ENCODE measurements at places on chromosomes 4 and X.

DNA sequence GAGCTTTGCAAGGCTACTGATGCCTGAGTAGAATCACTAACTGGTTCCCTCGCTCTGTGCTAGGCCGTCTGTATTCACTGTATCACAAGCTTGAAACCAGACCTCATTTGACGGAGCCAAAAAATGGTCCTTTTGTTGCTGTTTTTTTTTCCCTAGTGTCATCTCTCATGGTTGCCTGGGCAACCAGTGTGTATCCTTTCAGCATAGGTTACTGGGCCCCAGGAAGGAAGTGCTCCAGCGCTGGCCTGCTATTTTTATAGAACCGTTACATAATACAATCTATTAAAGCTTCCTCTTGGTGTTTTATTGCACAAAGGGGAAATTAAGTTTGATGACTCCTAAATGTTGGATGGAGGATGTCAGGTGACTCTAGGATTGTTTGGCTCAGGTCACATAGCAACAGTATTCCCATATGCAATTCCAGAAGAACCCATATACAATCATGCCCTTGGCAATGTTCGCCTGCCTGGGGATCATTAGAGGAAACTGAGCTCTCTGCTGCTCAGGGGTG is 220.4 kb downstream of the SPRY1 start:
- DNase-seq = peak; percentile 71

DNA sequence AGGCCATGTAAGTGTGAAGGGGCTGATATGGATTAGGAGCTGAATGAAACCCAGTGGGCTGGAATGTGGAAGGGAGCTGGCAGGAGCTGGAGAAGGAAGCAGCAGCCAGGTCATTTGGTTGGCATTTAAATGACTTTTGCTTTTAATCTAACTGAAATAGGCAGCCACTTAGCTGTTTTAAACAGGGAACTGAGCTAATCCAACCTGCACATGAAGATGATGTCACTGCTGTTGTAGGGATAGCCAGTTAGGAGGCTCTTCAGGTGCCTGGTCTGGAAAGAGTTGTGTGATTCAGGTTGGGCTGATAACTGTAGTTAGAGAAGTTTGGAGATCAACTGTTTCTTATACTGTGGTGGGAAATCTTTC is 122.4 kb downstream of the PALLD start:
- no peak for DNase-seq

- no peak for DNase-seq
Observed at GRCh38 chrX:115579327-115579726, 18.4 kb downstream of the PLS3 start.

- no peak for DNase-seq
Observed at GRCh38 chrX:57587607-57588006, 4.2 kb upstream of the ZXDB start.

GRCh38 chr4:22454955-22455354 is 60.9 kb downstream of the ADGRA3 start:
- no peak for DNase-seq

GRCh38 chrX:138858438-138858837 is 146.9 kb upstream of the FGF13 start:
- no peak for DNase-seq

GRCh38 chr4:40550196-40550595 is 79.5 kb downstream of the RBM47 start:
- no peak for DNase-seq

GRCh38 chr4:152535360-152535902 is 461 bp downstream of the FBXW7 start:
- no peak for DNase-seq

- DNase-seq = no peak
Observed at GRCh38 chrX:108223585-108223984, 132.0 kb downstream of the ATG4A start.

GRCh38 chrX:150696866-150697265 is 3.7 kb downstream of the MTMR1 start:
- DNase-seq = no peak

DNA sequence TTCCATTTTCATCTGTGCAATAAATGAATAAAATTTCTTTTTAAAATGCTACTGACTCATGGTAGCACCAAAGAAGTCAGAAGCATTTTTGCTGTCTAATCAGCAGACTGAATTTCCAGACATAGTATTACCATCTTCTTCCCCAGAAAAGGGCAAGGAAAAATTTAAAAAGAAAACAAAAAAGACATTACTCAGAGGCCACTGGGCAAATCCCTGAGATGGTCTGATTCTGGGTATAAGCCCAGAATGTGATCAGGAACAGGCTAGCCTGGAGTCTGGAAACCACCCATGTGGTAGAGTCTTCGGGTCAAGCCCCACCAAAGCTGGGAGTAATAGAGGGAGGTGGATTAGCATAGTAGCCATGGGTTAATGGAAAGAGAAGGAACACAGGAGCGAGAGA is 342.8 kb downstream of the FBXW7 start:
- no peak for DNase-seq

DNA sequence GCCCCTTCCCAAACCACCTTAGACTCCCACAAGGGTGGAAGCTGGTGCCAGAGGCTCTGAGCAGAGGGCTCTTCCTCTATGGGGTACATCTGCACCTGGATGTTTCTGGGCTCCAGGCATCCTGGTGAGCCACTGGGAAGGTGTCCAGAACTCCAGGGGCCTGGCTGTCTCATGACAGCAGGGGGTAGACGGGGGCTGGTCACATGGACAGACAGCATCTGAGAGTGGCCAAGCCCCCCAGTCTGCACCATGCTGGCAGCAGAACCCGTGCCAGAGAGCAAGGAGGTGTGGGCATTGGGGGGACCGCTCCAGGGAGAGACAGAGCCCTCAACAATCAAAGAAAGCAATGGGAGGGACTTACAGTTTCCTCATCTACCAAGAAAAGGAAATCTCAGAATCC is 39.5 kb downstream of the ZFYVE28 start:
- DNase-seq = no peak

GRCh38 chr4:19324184-19324583 is 927.5 kb upstream of the SLIT2 start:
- DNase-seq = no peak

GRCh38 chr4:23728393-23728792 is 161.5 kb downstream of the PPARGC1A start:
- DNase-seq = peak; percentile 89

DNA sequence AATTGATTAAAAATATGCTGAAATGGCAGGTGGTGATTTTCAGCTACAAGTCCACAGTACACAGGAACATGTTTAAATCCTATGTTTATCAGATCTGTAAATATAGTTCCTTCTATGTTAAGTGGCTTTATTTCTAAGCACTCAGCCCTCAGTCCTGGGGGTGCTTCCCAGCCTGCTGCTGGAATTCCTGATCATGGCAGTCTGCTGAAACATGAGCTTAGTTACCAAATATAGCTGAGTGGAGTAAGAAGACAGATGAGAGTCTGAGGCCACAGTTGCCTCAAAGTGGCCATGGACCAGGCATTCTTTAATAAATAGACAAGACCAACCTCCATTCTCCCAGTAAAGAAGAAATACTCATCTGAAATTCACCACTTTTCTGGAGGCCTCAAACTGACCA is 17.1 kb upstream of the DDX60 start:
- no peak for DNase-seq

GRCh38 chr4:88230969-88231771 is 53.2 kb downstream of the PPM1K start:
- no peak for DNase-seq

DNA sequence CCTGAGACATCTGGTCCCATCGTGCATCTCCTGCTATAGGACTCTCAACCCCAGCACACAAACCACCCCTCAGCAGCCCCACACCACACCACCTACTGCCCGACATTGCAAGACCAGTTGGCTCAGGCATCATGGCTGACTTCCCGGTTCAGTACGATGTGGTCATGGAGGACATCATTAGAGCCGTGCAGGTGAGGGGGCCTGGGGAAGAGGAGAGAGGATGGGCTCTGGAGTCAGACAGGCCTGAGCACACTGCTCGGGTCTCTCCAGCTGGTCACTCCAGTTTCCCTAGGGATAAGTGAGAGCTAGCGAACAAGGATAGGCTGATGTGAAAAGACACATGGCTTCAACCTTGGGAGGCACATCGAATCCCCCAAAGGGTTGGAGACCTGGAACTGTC is 17.2 kb downstream of the MAGED2 start:
- no peak for DNase-seq

GRCh38 chr4:41943506-41943905 is 8.3 kb downstream of the TMEM33 start:
- no peak for DNase-seq

- DNase-seq = no peak
Observed at GRCh38 chr4:140266958-140267568, 106.4 kb upstream of the SCOC start.

DNA sequence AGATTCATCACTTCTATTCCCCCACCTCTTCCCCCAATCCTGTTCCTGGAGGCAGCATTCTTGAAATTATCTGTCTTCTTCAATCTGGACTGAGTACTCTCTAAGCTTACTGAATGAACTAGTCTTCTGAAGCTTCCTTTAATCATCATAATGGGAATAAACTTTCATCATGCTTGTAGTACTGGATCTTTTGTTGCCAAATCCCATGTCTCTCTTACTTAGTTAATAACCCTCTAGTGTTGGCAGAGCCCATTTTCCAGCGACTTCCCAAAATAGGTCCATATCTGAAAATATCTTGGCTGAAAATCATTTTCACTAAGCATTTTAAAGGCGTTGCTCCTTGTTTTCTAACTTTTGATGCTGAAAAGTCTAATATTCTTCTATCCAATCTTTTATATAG is 39.6 kb downstream of the RPS6KA3 start:
- DNase-seq = no peak

DNA sequence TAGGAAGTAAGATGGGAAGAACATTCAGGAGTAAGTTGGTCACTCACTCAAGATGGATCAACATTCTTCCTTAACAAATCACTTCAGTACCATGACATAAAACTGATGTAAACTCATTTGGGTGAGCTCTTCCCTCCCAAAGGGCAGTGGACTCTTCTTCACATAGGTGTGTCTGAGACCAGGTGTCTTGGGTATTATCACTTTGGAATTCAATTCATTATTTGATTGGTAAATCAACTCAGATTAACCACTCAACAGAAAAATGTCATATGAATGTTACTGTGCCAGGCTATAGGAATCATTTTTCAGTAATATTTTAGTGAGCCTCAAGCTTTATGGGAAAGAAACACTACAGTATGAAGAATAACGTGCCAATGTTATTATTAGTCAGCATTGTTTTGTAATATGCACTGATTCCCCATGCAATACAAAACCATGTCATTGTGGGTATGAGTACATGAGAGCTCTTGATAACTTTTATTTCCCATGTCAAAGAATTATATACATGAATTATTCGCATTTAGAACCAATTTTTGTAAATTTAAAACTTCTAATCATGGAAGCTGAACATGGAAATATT is 58.6 kb upstream of the ETNPPL start:
- DNase-seq = no peak

DNA sequence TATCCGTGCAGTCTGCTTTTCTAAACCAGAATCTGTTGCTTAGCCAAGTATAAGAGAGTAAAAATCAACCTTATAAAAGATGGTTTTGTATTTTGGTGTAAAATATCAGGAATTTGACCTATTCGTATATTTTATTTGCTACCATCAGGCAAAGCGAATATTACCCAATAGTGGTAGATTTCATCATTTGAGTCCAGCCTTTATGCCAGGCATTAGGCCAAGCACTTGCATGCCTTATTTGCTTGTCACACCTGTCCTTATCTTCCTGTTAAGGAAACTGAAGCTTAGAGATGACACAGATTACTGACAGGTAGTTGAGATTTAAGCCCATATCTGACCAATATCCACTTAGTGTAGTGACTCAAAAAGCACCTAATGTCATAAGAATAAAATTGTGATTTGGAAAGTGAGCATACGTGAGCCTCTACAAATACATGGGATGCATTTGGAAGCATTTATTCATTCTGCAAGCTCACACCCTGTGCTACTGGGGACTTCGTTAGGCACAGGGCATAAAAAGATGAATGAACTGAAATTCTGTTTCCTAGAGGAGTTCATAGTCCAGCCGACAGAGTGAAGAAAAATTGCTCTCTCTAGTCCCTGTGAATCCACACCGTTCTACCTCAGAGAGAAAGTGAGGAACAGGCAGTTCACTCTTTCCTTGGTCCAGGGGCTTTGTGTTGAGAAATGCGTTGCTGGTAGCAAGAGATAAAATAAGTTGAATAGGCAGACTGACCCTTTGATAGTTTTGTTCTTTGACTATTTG is 2.3 kb upstream of the RNF212 start:
- no peak for DNase-seq

DNA sequence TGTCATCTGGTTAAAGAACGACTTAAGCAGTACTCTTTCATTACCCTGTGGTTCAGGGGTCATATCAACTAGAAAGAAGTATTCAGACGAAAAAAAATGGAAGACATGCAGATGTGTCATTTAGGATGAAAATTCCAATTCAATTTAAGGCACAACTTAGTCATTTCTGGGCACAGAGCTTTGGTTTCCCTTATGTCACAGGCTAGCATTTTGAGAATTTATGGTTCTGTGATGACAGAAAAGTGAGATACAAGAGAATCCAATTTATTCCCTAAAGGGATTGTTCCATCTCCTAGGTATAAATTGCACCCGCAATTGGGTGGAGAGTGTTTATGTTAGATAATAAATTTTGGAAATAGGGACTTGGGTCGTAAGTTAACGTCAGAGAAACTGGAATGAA is 306.6 kb downstream of the STK32B start:
- DNase-seq = no peak

DNA sequence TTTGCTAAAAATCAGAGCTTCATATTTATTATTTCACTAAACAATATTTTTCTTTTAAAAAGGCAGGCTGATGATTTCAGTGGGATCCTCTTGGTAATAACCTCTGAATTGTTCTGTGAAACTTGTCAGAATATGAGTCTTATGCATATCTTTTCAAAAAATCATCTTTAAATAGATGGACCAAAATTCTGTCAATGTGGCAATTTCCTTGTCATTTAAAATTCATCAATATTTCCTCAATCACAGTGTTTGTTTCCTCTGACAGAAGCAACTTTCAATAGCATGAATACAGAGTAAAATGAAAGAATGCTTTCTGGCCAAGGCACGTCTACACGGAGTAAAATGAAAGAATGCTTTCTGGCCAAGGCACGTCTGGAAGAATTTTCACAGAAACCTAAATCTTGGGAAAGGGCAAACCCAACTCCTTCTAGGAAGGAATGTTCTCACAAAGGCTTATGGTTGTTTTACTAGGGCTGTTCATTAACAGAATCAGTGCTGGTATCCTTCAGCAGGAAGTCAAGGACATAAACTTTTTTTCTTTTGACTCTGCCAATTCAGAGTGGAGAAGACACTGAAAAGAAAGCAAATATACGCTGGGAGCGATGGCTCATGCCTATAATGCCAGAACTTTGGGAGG is 99.0 kb upstream of the GPR34 start:
- peak; percentile 45 for DNase-seq

GRCh38 chr4:182555997-182556418 is 312.8 kb downstream of the TENM3 start:
- DNase-seq = peak; percentile 47
